CD4-positive, alpha-beta T cell treated with Interleukin-17A for 4 hours (primary cell): ENCODE measurements at places on chromosomes 13 and 19.

DNA sequence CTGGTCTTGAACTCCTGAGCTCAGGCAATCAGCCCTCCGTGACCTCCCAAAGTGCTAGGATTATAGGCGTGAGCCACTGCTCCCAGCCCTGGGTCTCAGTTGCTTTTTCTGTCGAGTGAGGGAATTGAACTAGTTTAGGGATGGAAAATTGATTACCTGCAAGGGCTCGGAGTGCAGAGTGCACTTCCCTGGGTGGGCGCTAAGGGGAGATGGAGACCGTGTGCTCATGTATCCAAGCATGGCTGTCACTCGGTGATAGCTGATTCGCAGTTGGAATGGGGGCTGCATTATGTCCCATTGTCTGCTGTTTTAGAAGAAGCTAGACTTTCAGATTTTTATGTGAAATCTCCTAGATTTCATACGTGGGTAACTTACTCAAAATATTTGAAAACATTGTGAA lies 139.9 kb upstream of the RFC3 start:
- no peak for DNase-seq

DNA sequence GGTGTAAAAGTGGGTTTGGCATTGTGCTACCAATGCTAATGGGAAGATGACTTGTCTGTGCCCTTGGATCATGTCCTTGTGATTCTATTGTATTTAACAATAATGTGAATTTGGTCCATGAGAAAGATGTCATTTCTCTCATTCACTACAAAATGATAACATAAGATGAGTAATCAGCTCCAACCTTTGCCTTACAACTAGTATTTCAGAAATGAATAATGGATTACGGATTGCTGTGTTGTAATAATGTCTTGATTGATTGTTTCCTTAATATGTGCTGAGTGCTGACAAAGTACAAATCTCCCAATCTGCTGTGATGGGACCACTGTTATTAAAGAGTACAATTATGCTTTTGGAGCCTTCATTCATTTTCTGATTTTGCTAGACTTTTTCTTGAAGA lies 375.0 kb downstream of the PCDH9 start:
- DNase-seq = no peak

GRCh38 chr19:1105873-1106840 lies 2.4 kb downstream of the GPX4 start:
- DNase-seq = no peak

DNA sequence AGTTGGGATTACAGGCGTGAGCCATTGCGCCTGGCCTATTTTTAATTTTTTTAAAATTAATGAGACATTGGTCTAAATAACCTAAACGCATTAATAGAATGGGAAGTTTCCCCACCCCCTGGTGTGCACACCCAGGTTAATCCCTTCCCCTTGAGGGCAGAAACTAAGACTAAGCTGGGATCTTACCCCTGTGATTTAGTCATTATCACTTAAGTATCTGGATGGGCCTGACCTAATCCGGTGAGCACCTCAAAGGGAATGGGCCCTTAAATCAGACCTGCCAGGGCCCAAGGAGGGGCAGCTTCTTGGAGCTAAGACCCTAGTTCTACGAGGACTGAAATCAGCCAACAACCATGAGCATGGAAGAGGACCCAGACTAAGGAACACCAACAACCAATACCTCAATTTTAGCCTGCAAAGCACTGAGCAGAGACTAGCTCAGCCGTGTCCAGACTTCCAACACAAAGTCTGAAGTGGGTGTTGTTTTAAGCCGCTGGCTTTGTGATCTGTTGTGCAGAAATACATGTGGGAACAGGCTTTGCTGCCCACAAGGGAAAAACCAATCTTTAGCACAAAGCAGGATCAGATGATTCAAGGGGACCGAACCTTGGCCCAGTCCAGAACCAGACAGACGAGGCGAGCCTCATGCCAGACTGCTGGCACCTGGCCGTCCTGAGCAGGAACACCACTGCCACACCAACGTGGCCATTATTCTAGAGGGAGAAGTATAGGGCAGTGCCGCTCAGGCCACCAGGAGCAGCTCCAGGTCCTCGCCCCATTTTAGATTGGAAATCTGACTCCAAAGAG lies 7.1 kb downstream of the UBE2S start:
- DNase-seq = no peak

- DNase-seq = no peak
Observed at GRCh38 chr19:35516310-35516709, 2.9 kb upstream of the DMKN start.

- no peak for DNase-seq
Observed at GRCh38 chr13:23570921-23571315, 706 bp downstream of the TNFRSF19 start.

DNA sequence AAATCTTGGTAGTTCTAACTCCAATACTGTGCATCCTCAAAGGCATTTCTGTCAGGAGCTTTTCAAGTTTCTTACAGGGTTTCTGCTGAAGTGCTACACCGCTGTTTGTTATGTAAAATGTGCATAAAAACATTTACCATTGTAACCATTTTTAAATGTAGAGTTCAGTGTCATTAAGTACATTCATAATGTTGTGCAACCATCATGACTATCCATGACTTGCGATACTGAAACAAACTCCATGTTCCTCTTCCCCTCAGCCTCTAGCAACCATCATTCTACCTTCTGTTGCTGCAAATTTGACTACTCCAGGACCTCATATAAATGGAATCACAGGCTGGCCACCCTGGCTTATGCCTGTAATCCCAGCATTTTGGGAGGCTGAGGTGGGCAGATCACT lies 14.4 kb upstream of the SLC25A42 start:
- no peak for DNase-seq
